ENCODE measurements at places on chromosomes 11 and 22.

DNA sequence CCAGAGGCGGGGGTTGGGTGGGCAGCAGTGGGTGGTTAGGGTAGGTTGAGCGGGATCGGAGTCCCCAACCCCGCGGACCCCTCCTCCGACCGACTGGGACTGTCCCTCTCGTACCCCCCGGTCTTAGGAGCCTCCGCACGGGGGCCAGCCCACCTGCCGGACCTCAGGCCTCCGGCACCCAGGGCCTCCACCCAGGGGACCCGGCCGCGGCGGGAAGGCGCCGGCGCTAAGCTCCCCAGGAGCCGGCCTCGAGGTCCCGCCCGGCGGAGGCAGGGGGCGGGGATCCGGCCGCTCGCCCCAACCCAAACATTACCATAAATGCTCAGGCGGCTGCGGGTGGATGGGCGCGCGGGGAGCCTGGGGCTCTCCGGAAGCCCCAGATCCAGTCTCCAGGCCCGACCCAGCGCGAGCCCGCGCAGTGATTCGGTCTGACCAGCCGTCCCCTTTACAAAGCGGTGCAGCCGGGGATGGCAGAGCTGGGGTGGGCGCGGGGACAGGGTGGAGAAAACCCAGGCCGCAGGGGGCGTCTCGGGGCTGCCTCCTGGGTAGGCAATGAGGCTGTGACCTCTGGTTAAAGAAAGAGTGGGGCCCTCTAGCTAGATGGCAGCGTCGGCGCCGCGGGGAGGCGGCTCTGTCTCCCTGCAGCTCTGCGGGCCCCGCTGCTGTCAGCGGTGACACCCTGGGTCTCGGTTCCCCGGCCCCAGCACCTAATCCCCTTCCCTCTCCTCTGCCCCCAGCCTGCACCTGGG is 4.0 kb upstream of the MCAM start:
- DNase-seq, result peak; percentile 59

- DNase-seq, result no peak
Observed at GRCh38 chr11:24238771-24239645, 257.8 kb upstream of the LUZP2 start.

GRCh38 chr22:38981992-38982927 is at the start of gene APOBEC3B:
TSS of gene APOBEC3B (plus strand) at chr22:38982347. CDS start at chr22:38982454, 107 bp downstream.
- DNase-seq, result peak; percentile 52

GRCh38 chr22:19056951-19057401 is 65.2 kb downstream of the DGCR2 start:
- DNase-seq, result no peak

GRCh38 chr11:112115386-112115785 is 28.7 kb downstream of the SDHD start:
- DNase-seq, result no peak

Data from head of caudate nucleus (tissue), 42 donors.